HCT116 (cell line): ENCODE measurements at places on chromosomes 5 and 9. TPM values are rescaled to one million over a fixed set of nuclear protein-coding genes. Genes with fewer than 3 reads are reported as not detected.

DNA sequence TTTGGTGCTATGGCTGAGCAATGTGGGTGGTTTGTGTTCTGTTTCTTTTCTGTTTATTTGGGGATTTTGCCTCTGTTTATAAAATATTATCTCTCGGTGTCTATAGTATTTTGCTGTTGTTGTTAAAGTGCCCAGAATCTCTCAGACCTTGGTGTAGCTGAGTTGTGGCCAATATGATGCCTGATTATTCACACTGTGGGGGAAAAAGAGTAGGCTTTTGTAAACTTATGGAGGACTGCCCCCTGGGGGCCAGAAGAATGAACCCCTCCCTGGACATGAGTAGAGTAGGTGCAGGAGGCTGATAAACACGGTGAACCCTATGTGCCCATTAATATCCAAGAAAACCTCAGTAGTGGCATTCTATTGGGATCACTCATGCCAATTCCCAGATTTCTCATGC lies 49.0 kb upstream of the DPYSL3 start:
- H3K27ac ChIP-seq: no peak overlapping the region
- H3K27me3 ChIP-seq: 0 out of 2 replicates have a peak, but pooled peaks cover 7% of the 10 kb centered on the region
- DNase-seq: no peak

DNA sequence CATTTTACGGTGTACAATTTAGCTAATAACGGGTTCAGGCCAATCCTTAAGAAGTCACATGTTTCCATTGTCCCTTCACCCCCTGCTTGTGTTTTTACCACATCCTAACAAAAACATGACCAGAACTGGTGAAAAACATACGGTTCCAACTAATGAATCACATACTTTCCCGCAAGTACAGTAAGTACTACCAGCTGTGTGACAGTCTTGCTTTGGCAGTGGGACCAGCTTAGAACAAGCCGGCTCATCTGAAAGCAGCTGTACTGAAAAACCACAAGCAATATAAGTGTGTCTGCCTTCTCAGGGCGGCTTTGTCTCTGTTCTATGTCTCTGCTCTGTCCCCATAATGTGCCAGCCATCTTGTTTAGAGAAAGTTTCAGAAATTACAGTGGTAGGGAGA lies 242.5 kb downstream of the BNC2 start:
- H3K27ac ChIP-seq: no peak overlapping the region
- no peak for DNase-seq
- H3K27me3 ChIP-seq: peaks cover 44% of the 10 kb centered on the region; the same call in 1 of the 2 replicates
- H3K36me3 ChIP-seq: no peaks in the 10 kb centered on the region
- no peaks in the 10 kb centered on the region for H3K4me1 ChIP-seq
- no peak overlapping the region for H3K4me3 ChIP-seq

- H3K4me1 ChIP-seq: no peaks in the 10 kb centered on the region
- no peak overlapping the region for H3K4me3 ChIP-seq
- DNase-seq: no peak
- no peaks in the 10 kb centered on the region for H3K36me3 ChIP-seq
Measured at GRCh38 chr9:85484235-85484634, 257.5 kb downstream of the AGTPBP1 start.

CDKN2AIPNL gene
- total RNA-seq: 63.0 TPM
